ENCODE measurements at places on chromosomes 3 and 15. TPM values are rescaled to one million over a fixed set of nuclear protein-coding genes. Genes with fewer than 3 reads are reported as not detected.
A peak's percentile ranks its signal among the peaks of the same experiment; 100 is the strongest.

DNA sequence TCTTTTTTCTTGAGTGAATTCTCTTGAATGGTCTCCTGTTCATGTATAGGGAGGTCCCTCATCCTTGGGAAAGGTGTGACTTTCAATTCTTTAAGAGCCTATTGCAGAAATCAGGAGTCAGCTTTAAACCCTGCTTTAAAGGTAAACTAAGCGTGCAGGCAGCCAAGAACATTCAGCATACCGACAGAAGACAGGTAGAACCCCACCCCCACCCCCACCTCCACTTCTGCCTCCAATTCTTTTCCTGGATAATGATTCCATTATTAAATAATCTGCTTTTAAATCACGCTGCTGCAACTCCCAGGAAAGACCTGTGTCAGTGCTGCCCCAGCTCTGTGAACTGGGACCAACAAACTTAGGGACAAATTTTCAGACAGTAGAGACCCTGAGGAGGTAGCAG, 49.3 kb upstream of the SKOR1 start:
- no peak for DNase-seq

- no peak for DNase-seq
These were observed 173.3 kb downstream of the TMEM108 start for GRCh38 chr3:133211449-133211848.

ARPIN gene
- 7.5 TPM for polyA plus RNA-seq

GASK1A gene
- 0.23 TPM for polyA plus RNA-seq

DNA sequence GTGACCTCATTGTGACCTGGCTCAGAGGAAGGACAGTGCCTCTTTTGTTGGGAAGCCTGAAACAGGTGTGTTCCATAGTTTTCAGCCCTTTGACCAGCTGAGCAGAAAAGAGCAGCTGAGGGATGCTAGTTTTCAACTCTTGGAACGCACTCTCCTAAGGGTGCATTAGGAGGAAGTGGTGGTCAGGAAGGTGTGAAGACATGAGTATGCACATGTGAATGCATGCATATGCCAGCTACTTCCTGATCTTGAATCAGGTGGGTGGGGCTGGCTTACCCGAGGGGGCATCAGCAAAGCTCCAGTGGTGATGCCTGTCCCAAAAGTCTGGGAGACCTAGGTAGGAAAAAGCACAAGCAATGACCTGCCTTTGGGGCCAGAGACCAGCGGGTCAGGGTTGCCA, 23.3 kb upstream of the CEMIP start:
- DNase-seq = no peak

DNA sequence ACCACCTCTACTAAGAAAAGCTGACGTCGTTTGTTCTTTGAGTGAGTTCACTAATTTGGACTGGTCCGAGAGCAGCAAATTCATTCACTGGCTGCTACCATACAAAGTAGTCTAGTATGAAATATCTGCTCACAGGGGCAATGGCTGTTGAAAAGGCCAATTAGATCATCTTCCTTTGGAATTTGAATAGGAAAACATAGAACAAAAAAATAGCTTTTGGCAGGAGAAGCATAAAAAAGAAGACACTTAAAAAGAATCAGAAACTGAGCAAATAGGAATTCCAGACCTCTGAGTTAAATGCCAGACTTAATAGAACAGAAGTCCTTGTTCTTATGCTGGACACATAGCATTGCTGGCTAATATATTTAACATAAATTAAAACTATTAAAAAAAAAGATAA, 159.3 kb downstream of the IL1RAP start:
- DNase-seq = no peak

DNA sequence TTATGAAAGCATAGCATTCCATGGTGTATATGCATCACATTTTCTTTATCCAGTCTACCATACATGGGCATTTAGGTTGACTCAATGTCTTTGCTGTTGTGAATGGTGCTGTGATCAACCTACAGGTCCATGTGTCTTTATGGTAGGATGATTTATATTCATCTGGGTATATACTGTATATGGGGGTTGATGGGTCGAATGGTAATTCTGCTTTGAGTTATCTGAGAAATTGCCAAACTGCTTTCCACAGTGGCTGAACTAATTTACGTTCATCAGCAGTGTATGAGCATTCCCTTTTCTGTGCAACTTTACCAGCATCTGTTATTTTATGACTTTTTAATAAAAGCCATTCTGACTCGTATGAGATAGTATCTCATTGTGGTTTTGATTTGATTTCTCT, 662.4 kb upstream of the BCHE start:
- no peak for DNase-seq

DNA sequence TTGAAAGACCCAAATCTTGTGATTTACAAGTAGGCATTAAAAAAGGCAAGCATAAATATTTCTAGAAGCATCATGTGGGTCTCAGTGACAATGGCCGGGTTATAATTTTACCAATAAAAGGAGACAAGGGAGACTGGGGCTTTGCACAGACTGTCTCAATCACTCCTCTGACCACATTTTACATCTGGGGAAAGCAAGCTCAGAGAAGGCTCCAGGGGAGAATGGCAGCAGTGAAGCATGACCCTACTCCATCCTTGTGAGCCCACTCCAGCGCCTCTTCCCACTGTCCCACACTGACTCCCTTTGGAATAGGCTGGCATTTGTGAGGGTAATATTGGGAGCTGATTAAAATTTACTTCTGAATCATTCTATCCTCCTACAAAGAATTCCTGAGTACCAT, 61.8 kb downstream of the SATB1 start:
- DNase-seq = no peak

GRCh38 chr3:184597829-184598573, 36.4 kb downstream of the EPHB3 start:
- DNase-seq = no peak

GRCh38 chr15:62734706-62735105, 307.8 kb upstream of the TPM1 start:
- DNase-seq = no peak

CFAP100 gene
- not detected for polyA plus RNA-seq

- no peak for DNase-seq
These were observed 281.9 kb upstream of the ONECUT1 start for GRCh38 chr15:53072077-53072476.

KCNMB3 gene
- polyA plus RNA-seq = 1.6 TPM

DAPK2 gene
- polyA plus RNA-seq = 24.6 TPM

CACNA2D3 gene
- 0.17 TPM for polyA plus RNA-seq

DNA sequence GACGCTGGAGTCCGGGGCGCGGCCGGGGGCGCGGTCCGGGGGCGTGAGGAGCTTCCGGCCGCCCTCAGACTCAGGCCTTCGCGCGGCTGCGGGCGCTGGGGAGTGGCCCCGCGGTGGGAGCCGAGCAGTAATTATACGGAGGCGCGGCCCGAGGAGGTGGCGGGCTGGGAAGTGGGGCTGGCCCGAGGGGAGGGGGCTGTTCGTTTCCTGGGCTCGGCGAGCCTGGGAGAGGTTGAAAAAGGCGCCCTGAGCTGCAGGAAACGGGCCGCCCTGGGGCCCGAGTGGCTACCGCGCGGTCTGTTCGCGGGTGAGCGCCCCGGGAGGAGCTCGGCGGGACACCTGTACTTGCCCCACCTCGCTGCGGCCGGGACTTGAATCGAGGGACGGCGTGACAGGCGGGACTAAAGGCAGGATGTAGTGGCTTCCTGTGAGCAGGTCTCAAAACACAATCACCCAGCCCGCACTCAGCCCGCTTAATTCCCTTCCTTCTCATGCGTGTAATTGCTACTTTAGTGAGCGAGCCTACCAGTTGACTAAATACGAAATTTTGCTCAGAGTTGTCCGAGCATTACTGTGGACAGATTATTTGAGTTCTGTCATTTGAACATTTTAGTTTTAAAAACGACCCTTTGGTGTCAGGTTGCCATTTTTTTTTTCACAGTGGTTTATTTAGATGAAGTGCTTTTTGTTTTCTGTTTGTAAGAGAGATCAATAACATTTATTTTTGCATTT, 860 bp downstream of the RASA2 start:
- peak; percentile 81 for DNase-seq

DNA sequence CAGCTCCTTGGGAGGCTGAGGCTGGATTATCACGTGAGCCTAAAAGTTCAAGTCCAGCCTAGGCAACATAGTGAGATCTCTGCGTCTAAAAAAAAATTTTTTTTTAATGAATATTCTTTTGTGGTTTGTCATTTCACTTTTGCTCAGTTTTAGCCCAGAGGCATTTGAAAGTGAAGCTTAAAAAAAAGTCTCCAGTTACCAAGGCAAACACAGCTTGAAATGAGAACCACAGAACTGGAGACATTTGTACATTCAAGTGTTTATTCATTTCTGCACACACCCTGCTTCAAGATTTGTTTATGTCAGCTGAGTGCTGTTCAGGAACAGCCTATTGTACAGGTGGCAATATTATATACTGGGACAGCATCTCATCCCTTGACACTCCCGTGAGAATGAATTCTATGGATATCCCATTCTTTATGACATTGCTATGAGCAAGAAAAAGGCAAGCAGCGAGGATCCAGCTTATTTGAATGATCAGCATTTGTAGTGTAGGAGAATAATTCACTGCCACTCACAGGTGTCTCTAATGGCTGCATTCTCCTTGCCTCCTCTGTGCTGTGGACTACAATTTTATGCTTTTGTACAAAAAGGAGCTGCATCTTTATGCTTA, 444.8 kb upstream of the GRM7 start:
- no peak for DNase-seq
